ENCODE measurements at places on chromosomes 1 and 21.

DNA sequence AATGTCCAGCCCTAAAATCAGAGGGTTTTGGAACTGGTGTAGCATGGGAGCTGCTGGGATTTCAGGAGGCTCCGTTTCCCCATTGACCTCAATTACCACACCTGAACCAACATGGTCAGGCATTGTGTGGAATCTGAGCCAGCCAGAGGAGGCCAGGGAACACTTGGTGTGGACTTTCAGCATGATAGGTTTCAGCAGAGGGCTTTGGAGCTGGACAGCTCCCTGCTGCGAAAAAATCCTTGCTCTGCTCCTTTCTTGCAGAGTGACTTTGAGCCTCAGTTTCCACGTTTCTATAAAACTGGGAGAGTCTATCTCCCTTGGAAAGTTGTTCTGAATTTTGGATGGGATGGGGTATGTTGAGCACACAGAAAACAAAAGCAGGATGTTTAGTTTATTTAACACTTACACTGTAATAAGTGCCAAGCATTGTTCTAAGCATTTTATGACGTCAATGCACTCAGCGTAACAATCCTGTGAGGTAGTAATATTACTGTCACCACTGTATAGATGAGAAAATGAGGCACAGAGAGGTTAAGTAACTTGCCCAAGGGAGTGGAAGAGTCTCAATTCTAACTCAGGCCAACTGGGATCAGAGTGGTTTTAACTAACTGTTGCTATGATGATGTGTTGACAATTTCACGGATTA is 168.0 kb downstream of the GRIK3 start:
- no peak for DNase-seq

DNA sequence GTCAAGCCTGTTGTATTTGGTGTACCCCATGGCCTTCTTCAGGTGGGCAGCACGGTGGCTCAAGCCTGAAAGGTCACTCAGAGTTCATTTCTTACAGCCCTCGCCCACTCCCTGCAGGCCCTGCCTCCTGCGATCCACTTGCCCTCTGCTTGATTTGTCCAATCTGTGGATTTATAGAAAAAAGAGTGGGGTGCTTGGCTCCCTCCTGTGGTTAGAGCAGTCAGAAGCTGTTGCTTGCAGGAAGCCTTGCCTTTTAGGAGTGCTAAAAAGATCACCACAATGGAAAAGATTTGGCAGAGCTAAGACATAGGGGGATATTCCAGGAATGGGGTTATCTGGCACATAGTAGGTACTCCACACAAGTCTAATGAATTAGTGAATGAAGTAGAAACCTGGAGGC is 108.0 kb upstream of the TRABD2B start:
- DNase-seq, result no peak

GRCh38 chr1:31587720-31588423 is 11.6 kb downstream of the TINAGL1 start:
- DNase-seq, result peak; percentile 27

DNA sequence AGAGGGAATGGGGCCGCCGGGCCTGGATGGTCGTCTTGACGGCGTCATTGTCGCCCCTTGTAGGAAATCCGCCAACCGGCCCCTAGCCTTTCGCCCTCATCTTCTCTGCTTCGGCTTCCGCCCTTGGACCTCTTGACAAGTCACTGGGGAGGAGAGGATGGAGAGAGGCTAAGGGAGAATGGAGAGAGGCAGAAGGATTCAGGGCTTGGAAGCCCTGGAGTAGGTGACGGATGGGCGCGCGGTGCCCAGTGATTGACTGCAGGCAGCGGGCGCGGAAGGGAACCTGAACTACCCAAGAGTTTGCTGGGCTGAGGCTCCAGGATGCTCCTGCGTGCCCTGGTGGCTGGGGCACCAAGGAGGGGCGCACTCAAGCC is 651 bp downstream of the PDE4B start:
- no peak for DNase-seq

- DNase-seq, result no peak
These were observed 9.9 kb downstream of the S100A11 start for GRCh38 chr1:152026895-152027294.

DNA sequence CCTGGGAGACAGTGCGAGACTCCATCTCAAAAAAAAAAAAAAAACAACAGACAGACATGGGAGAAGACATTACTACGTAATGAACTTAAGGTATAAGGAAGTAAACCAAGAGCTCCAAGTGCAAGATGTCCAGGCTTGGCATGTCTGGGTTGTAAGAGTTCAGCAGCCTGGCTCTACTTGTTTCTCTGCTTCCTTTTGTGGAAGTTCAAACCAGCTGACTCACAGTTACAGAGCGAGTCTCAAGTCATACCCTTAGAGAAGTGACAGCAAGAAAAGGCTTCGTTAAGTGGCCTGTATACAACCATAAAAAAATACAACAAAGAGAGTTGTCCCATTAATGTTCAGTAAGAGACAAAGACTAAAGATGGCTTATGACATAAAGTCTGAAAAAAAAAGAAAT is 1.3 kb downstream of the RIT1 start:
- DNase-seq, result no peak

GRCh38 chr1:197774466-197775281 is 606 bp downstream of the DENND1B start:
- DNase-seq, result no peak

GRCh38 chr1:167670563-167670962 is 40.5 kb downstream of the RCSD1 start:
- DNase-seq, result no peak

DNA sequence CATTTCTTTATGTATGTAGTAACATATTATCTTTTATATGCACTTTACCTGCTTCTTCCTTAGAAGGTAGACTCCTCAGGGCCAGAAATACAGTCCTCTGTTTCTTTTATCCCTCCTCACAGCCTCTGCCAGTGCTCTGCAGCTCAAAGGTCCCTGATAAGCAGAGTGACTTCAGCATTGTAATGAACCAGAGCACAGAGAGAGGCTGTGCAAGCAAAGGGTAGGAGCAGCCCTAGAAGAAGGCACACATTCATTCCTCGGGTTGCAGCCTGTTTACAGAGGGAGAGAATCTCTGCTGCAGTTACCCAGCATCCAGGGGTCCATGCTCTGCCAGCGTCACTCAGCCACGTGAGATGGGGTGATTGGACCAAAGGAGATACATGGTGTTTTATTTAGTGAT is 101.1 kb downstream of the RHOU start:
- DNase-seq, result no peak

DNA sequence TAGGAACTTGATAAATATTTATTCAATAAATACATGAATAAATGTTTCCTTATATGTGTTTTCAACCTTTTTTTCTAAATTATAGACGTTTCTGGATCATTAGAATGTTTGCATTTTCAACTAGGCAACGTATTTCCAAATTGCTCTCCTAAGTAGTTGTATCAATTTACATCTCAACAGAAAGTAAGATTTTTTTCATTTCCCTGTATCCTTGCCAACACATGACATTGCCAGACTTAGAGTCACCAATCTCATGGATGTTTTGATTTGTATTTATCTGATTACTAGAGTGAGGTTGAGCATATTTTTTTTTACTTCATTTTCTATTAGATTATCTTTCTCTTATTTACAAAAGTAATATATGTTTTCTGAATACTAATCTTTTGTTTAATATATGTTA is 22.2 kb upstream of the SMG7 start:
- no peak for DNase-seq

GRCh38 chr1:1315435-1315954 is 7.1 kb downstream of the PUSL1 start:
- no peak for DNase-seq

DNA sequence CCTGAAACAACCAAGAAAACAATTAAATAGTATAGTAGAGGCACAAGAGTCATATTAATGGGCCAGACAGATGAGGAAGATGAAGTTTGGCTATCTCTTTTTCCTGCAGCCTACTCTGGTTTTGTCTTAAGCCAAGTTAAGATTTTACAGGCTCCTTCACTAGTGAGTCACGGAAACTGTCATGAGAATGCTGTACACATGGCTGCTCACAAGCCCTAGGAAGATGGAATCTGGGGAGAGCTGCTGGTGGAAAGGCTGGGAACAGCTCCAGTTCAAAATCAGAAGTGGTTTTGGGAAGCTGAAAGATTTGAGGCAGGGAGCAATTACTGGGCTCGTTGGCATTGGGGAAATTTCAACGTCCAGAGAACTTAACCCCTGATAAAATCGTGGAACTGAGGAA is 46.4 kb upstream of the S1PR1 start:
- no peak for DNase-seq

DNA sequence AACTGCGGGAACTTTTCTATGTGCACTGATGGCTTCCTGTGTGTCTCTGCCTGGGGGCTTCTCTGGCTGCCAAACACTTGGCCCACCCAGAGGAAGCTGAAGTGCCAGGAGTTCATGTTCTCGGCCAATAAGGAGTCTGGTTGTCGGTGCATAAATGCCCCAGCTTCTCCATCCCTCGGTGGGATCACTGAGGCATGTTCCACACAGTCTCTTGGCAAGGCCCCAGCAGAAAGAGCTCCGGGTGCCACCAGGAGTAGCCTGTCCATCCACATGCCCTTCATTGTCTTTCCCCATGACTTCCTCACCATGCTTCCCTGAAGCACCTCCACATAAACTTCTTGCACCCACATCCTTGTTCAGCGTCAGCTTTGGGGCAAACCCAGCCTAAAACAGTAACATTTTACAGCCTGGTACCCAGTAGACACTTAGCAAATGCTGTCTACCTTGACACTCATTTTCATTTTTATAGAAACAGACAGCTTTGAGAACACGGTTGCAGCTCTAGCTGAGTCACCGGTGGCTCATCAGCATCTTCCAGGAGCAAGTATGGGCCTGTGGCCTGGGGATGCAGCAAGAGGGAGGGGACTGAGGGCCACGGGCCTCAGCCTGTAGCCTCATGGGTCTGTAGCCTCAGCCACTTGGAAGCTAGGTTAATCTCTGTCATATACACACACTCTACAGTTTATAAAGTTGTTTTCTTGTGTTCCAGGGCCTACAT is 14.8 kb upstream of the CDCP2 start:
- no peak for DNase-seq

GRCh38 chr1:156104065-156104810 is 10.3 kb upstream of the LMNA start:
- no peak for DNase-seq

DNA sequence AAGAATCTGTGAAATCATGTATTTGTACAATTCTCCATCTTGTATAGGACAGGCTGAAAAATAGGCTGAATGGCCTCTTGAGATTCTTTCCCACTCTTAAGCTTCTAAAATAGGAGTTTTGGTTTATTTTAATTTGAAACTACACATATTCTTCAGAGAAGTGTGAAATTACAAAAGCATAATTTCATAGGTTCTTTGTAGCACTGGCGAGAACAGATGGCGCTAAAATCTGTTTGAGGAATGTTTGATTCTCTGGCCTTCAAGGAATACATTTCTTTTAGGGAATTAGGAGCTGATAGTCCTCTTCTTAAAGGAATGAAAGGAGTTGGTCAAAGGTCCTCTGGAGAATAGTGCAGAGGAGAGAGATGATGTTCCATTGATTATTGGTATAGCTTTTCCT is 44.9 kb downstream of the CC2D1B start:
- DNase-seq, result no peak

DNA sequence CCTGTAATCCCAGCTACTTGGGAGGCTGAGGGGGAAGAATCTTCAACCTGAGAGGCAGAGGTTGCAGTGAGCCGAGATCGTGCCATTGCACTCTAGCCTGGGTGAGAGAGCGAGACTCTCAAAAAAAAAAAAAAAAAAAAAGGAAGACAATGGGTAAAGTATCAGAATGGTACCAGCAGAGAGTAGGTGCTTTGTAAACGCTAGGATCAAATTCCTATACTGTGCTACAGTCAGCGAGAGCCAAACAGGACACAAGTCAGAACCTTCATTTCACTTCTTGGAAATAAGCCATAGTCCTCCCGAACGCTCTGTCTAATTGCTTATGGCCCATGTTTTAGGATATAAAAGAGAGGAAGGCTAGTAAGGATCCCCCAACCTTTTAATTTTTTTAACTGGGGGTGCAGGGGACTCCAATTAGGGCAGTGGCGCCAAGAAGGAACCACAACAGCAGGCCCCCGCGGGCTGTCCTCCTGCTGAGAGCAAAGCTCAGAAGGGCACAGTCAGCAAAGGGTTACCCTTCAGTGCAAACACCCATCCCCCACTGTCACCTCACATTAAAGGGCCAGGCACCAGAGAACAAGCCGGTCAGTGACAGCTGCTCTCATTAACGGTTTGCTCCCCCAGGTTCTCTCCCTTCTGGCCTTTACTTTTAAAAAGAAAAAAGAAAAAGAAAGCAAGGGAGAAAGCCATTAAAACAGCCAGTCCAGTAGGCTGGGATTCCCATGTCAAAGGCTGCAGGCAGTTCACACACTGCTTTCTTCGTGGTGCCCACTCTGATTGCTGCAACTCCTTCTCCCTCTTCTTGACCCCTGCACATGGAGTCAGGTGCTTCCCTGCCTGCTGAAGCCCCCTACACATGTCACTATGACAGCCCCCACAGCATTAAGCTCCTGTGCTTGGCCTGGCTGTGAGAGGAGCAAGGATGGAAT is 69.4 kb downstream of the PLPP3 start:
- DNase-seq, result no peak

GRCh38 chr1:232611834-232612233 is 18.1 kb downstream of the SIPA1L2 start:
- DNase-seq, result no peak

GRCh38 chr1:95778217-95778616 is 544.2 kb downstream of the RWDD3 start:
- no peak for DNase-seq

GRCh38 chr1:59597420-59598119 is 217.2 kb upstream of the HOOK1 start:
- no peak for DNase-seq

DNA sequence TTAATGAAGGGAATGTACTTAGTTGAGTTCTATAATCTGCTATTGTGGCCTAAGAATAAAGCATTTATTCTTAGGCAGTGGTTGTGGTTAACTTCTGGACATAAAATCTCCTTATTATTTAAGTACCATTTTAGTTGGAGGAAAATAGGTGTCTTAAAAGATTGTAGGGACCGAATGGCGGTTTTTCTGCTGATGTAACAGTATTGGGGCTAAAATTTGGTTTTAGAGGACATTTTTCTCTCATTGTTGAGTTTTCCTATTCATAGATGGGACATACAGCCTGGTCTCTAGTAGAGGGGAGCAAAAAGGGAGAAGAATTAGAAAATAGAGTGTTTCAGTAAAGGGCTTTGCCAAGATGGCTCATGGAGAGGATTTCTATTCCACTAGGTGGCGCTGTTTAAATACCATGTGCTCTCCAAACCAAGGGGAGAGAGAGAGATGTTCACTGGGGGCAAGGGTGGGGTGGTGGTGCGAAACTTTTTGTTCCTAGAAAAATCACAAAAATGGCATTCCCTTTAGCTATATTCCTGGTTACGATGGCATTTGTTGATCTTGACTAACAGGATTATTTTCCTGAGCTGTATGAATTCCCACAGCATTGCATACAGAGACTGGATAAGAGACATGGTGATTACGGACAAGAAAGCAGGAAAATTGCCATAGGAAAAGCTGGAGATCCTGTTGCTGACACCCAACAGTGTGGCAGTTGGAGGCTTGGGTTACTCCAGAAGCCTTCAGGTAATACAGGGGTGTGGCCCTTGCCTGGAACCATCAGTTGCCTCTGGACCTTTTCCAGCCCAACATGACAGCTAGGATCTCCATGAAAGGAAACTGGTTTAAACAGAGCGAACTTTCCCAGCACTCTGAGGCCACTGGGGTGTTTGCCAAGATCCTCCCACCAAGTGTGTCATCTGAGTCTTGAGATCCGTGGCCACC is 18.2 kb upstream of the FCGR2A start:
- DNase-seq, result no peak

- no peak for DNase-seq
These were observed 21.4 kb downstream of the TGFB2 start for GRCh38 chr1:218366322-218367052.

GRCh38 chr1:236821091-236821627 is 26.1 kb downstream of the MTR start:
- DNase-seq, result no peak

GRCh38 chr1:55468142-55468795 is 253.1 kb upstream of the USP24 start:
- DNase-seq, result no peak

- no peak for DNase-seq
These were observed 21.5 kb upstream of the STMN1 start for GRCh38 chr1:25927521-25928265.
